ENCODE measurements at places on chromosomes 1 and 21.

DNA sequence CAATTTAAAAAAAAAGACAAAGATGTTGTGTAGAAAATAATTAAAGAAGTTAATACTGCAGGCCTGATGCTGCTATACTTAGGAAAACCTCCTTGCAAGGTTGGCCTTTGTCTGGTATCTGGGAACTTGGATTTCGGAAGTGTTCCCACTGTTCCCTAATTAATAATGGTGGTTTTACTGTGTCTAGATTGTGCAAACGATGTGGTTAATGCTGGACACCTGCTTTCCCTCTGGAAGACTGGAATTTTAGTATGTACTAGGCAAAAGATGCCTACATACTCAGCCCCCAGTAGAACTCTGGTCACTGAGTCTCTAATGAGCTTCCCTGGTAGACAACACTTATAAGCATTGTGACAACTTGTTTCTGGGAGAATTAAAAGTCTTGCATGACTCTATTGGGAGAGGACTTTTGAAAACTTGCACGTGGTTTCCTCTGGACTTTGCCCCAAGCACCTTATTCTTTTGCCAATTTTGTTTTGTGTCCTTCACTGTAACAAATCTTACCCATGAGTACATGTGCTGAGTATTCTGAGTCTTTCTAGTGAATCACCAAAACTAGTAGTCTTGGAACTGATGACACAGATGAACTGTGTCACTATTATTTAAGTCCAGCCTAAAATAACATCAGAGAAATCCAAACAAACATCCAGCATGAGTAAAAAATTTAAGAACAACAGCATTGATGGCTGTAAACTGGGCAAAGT is 40.4 kb downstream of the LIN9 start:
- no peak for DNase-seq

DNA sequence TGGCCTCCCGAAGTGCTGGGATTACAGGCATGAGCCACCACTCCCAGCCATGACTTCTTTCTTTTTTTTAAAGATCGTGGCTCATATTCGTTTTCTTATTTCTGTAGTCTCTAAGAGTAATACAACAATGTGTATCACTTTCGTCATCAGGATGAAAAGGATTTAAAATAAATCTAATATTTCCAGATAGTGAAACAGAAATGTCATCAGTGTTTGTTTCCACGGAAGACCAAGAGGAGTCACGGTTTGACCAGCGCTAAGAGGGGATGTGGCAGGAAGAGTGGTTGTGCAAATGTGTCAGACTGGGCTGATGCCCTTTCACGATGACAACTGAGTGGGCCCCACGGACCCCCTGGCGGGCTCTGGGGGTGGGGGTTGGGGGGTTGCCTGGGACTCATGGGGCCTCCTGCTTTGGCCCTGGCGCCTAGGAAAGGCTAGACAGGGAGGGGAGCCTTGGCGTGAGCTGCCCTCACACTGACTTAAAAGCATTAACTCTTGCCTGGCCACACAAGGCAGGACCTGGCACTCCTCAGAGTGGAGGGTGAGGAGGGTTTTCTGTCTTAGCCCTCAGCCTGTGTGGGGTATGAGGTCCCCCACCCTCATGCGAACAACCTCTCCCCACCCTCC is 8.4 kb downstream of the SOX13 start:
- DNase-seq, result no peak

DNA sequence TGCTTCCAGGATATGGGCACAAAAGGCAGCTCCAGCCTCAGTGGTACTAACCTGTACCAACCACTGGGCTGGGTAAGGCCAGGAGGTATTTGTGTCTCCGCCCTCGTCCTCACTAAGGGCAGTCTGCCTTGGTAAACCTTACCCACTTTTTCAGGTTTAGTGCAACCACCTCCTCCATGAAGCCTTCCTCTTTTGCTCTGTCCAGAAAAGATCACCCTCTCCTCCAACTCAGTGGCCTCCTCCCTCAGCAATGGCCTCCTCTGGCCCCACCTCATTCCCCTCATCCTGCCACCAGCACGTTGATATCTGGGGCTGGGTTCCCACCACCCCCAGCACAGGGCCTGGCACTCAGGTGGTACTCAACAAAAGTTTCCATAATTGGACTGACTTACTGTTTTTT is 161.5 kb downstream of the GRIK3 start:
- DNase-seq, result no peak

GRCh38 chr1:241612533-241613477 is 27.4 kb downstream of the CHML start:
- DNase-seq, result no peak

- DNase-seq, result no peak
Observed at GRCh38 chr1:182677397-182678098, 6.8 kb downstream of the RGS8 start.

- no peak for DNase-seq
Observed at GRCh38 chr1:57800376-57800775, 376.5 kb upstream of the DAB1 start.

- DNase-seq, result no peak
Observed at GRCh38 chr1:84434081-84434769, 35.9 kb downstream of the DNASE2B start.

- no peak for DNase-seq
Observed at GRCh38 chr1:20365421-20366055, 74.9 kb downstream of the VWA5B1 start.

DNA sequence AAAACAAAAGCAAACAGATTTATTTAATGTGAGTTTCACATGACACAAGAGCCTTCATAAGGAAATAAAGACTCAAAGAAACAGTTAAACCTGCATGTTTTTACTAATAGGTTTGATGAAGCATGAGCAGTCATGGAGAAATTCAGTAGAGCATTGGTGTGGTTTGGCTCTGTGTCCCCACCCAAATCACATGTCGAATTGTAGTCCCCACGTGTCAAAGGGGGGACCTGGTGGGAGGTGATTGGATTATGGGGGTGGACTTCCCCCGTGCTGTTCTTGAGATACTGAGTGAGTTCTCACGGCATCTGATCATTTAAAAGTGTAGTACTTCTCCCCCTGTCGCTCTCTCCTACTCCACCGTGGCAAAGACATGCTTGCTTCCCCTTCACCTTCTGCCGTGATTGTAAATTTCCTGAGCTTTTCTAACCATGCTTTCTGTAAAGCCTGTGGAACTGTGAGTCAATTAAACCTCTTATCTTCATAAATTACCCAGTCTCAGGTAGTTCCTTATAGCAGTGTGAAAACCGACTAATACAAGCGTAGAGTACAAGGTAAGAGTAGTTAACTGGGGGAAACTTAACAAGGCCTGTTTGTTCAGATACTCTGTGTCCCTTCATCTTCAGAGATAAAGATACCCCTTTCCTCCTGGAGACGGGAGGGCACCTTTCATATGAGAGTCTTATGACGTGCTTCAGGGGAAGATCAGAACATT is 354.8 kb downstream of the SIPA1L2 start:
- no peak for DNase-seq
